ENCODE measurements at places on chromosomes 11 and 22. TPM values are rescaled to one million over a fixed set of nuclear protein-coding genes. Genes with fewer than 3 reads are reported as not detected.

DNA sequence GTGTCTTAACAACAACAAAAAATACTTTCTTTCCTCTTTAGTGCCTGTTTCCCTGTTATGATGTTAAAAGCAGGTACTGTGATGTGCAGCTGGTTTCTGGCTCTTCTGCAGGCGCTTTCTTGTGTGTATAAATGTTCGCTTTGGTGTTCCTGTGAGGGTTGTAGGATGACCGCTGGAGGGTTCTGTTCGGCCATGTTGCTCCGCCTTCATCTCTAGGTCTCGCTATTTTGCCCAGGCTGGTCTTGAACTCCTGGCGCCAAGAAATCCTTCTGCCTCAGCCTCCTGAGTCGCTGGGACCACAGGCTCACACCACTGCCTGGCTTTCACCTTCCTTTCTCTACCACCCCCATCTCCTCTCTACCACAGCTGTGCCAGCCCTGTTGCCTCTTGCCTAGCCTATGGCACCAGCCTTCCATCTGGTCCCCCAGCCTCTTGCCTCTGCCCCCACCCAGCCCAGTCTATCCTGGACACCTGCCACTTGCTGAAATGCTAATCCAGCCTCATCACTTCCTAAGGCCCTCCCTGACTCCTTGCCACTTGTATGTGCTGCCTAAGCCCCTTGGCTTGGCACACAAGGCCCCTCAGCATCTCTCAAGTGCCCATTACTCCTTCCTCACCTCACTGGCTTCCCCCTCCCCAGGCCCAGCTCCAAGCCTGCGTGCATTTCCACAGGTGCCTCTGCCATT, 5.5 kb downstream of the LRRC74B start:
- no peak overlapping the region for H3K27ac ChIP-seq
- H3K4me1 ChIP-seq: no peaks in the 10 kb centered on the region
- H3K4me3 ChIP-seq: no peak overlapping the region
- no peaks in the 10 kb centered on the region for H3K36me3 ChIP-seq
- peaks cover 17% of the 10 kb centered on the region for H3K27me3 ChIP-seq

- DNase-seq: no peak
- H3K4me1 ChIP-seq: peaks cover 18% of the 10 kb centered on the region
- no peaks in the 10 kb centered on the region for H3K27me3 ChIP-seq
- no peak overlapping the region for H3K27ac ChIP-seq
These were observed 6.0 kb downstream of the NAGA start for GRCh38 chr22:42064629-42065028.

The APBB1 gene
- 22.8 TPM for polyA plus RNA-seq

GRCh38 chr11:111733611-111734088, 32.5 kb downstream of the PPP2R1B start:
- peaks cover 99% of the 10 kb centered on the region for H3K4me1 ChIP-seq
- peak overlapping the region; percentile 90 for H3K27ac ChIP-seq
- DNase-seq: no peak
- no peak overlapping the region for H3K4me3 ChIP-seq
- H3K27me3 ChIP-seq: no peaks in the 10 kb centered on the region
- peaks cover 7% of the 10 kb centered on the region for H3K36me3 ChIP-seq

- no peaks in the 10 kb centered on the region for H3K4me1 ChIP-seq
- DNase-seq: no peak
- H3K27ac ChIP-seq: no peak overlapping the region
These were observed 66.1 kb downstream of the TENM4 start for GRCh38 chr11:79374727-79375126.

GRCh38 chr22:36144886-36145541, 15.5 kb downstream of the APOL3 start:
- no peaks in the 10 kb centered on the region for H3K27me3 ChIP-seq
- H3K36me3 ChIP-seq: no peaks in the 10 kb centered on the region
- H3K4me3 ChIP-seq: no peak overlapping the region
- peaks cover 3% of the 10 kb centered on the region for H3K4me1 ChIP-seq
- H3K27ac ChIP-seq: no peak overlapping the region
- DNase-seq: peak; percentile 88

DNA sequence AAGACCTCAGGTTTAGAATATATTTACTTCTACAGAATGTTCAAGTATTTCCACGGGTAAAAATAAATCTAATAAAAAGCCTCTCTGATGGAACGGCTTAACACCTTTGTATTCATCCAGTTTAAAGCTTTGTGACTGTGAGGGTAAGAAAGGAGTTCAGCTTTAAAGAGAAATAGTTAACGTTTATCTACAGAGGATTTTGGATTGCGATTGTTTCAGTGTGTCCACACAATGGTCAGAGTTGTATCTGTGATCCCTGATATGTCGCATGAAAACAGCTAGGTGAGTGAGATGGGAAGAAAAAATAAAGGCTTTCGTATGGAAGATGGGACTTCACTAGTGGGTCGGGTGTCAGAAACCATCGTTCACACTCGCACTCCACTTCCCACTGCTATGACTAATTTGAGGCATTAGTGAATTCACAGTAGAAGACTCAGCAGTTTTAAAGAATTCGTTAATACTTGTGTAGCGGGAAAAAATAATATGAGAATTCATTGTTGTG, 1.6 kb downstream of the APLP2 start:
- peak overlapping the region; percentile 94 for H3K4me3 ChIP-seq
- no peaks in the 10 kb centered on the region for H3K27me3 ChIP-seq
- DNase-seq: peak; percentile 46
- peak overlapping the region; percentile 97 for H3K27ac ChIP-seq

DNA sequence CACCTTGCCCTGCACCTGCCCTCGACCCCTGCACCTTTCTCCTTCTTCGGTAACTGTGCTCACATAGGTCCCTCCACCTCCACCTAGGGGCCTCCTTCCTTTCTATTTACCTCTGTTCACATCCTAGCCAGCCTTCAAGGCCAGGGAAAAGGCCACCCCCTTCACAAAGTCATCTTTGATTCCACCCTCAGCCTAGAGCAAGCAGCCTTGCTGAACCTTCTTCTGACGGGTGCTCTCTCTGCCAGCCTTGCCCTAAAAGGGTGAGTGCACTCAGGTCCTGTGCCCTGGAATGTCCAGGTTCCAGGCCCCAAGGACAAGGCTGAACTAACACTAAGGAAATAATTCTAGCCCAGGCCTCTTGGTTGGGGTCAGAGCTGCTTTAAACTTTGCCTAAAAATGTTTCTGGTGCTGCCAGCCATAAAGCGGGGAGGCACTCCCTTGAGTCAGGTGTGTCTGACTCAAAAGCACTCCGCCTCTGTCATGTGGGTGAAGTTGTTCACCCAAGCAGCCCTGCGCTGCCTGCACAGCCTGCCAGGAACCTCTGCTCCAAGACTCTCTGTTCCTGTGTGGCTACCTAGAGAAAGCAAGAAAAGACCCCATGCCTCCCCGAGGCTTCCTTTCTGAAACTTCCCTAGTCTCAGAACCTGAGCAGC, 9.2 kb upstream of the FAM83F start:
- peaks cover 6% of the 10 kb centered on the region for H3K4me1 ChIP-seq
- no peak overlapping the region for H3K27ac ChIP-seq
- no peaks in the 10 kb centered on the region for H3K36me3 ChIP-seq
- no peak overlapping the region for H3K4me3 ChIP-seq
- H3K27me3 ChIP-seq: no peaks in the 10 kb centered on the region

- H3K27ac ChIP-seq: no peak overlapping the region
- no peak for DNase-seq
- H3K4me3 ChIP-seq: no peak overlapping the region
- H3K36me3 ChIP-seq: no peaks in the 10 kb centered on the region
- H3K4me1 ChIP-seq: no peaks in the 10 kb centered on the region
These were observed 416.3 kb downstream of the SHANK2 start for GRCh38 chr11:70836071-70836470.

DNA sequence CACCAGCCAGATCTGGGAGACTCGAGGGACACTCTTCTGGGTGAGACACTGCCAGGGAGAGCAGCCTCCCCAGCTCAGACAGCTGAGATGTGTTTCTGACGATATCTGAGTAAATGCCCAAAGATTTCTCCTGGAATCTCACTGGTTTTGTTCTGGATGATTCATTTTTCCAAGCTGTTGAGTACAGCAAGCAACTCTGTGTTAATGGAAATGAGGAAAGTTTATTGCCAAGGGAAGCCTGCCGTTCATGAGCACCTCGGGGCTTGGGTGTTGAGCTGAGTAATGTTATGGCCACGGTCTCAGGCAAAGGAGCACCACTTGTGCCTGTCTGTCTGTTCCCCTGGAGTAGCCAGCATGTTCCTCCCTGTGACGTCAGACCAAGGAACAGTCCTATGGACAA, 1132.4 kb downstream of the BRD1 start:
- no peak overlapping the region for H3K27ac ChIP-seq
- no peak overlapping the region for H3K4me3 ChIP-seq
- H3K36me3 ChIP-seq: no peaks in the 10 kb centered on the region
- DNase-seq: no peak

The BDNF gene
- 0.81 TPM for polyA plus RNA-seq

The CATSPER1 gene
- 0.68 TPM for polyA plus RNA-seq

DNA sequence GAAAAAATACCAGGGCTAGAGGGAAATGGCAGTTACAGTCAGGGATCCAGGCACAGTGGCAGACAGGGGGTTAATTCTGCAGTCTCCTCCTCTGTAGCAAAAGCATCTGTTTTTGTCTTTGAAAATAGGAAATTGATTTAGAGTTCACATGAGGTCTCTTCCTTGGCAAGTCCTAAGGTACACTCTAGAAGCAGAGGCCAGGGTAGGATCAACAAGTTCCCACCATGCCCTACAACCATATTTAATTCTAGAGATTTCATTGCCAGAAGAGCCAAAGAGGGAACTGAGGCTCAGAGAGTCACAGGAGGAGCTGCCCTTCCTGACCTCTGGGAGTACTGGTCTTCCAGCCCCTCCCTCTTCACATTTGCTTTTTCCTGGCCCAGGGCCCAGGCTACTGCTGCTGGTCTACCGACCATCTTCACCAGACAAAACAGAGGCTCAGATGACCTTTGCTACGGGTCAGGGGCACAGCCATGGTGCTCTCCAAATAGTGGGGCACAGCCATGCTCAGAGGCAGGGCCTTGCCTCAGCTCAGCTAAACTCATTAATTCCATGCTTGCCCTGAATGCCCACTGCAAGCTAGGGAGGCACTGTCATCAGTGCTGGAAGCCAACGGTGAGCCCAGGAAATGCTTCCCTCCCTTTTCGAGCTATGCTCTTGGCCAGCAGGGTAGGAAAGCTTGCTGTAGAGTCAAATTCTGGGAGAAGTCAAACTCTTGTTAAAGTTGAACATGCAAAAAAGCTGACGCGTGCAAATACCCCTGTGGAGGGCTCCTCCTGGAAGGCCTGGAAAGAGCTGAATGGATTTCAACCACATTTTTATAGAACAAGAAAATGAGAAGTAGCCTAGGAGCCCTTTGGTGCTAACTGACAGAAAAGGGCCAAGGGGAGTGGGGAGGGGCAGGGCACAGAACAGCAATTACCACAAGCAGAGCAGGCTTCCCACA, 11.7 kb upstream of the CHRM4 start:
- peaks cover 93% of the 10 kb centered on the region for H3K36me3 ChIP-seq
- H3K4me3 ChIP-seq: no peak overlapping the region
- no peak for DNase-seq
- no peaks in the 10 kb centered on the region for H3K27me3 ChIP-seq

- no peak overlapping the region for H3K4me3 ChIP-seq
- DNase-seq: no peak
These were observed 17.5 kb upstream of the CDC42EP2 start for GRCh38 chr11:65297026-65297672.

The GAL3ST1 gene
- polyA plus RNA-seq: 8.9 TPM

- DNase-seq: peak; percentile 58
- peak overlapping the region; percentile 94 for H3K27ac ChIP-seq
- H3K4me1 ChIP-seq: peaks cover 81% of the 10 kb centered on the region
These were observed 594 bp downstream of the MPST start for GRCh38 chr22:37020192-37020479.

DNA sequence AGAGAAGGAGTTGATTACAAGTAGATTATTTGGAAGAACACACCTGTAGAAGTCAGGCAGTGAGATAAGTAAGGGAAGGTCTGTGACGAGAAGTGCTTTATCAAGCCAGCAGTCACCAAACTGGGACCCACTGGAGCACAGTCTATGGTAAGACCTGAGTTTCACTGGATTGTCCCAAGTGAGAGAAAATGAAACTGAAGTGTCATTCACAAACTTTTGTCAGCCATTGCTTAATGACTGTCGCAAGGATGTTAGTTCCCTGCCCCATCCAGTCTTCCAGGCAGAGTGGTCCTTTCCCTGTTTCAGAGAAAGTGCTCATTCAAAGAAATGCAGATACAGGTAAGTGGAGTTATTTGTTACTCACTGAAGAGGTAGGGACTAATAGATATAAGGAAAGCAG, 728.0 kb upstream of the TENM4 start:
- H3K4me3 ChIP-seq: no peak overlapping the region
- no peaks in the 10 kb centered on the region for H3K36me3 ChIP-seq
- no peaks in the 10 kb centered on the region for H3K27me3 ChIP-seq
- H3K27ac ChIP-seq: no peak overlapping the region
- DNase-seq: no peak
- no peaks in the 10 kb centered on the region for H3K4me1 ChIP-seq

DNA sequence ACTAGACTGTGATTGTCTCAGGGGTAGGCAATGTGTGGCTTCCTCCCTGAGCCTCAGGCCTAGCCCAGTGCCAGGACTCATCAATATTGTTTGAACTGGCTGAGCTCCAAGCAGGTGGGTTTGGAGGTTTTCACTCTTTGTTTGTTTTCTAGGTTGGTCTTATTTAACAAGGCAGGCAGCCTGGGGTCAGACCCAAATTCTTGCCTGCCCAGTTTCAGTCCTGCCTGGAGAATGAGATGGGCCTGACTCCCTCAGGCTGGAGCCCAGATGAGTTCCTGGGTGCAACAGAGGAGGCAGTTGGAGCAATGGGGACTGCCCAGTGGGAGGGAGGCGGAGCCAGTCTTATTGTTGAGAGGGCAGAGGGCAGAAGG, 28.3 kb upstream of the TP53I11 start:
- no peaks in the 10 kb centered on the region for H3K36me3 ChIP-seq
- peak overlapping the region; percentile 84 for H3K27ac ChIP-seq
- H3K4me1 ChIP-seq: peaks cover 44% of the 10 kb centered on the region
- H3K4me3 ChIP-seq: no peak overlapping the region

DNA sequence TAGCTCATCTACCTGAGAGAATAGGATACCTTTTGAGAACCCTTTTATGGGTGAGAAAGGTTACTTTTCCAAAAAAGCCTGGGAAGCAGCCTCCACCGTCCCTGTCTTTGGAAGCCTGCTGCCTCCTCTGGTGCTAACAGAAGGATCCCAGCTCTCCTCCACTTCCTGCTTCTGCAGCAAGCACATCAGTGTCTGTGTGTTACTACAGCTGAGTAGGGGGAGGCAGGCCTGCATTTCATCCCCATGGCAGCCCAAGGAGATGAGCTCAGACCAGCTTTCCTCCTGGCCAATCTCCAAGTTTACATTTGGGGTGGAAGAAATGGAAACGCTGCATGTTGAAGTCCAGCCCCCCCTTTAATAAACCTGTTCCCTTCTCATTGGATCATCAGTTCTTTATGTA, 7.4 kb upstream of the CCDC34 start:
- H3K4me3 ChIP-seq: no peak overlapping the region
- peaks cover 19% of the 10 kb centered on the region for H3K4me1 ChIP-seq
- no peak overlapping the region for H3K27ac ChIP-seq
